ENCODE measurements at places on chromosomes 2 and 18.

GRCh38 chr2:179195141-179195540 is 69.5 kb downstream of the SESTD1 start:
- DNase-seq = no peak

GRCh38 chr2:129611471-129611870 is 368.0 kb upstream of the RAB6C start:
- no peak for DNase-seq

- no peak for DNase-seq
These were observed 1.3 kb downstream of the CCDC68 start for GRCh38 chr18:54957996-54958395.

GRCh38 chr2:196902828-196903227 is 23.7 kb downstream of the PGAP1 start:
- no peak for DNase-seq

- DNase-seq = no peak
These were observed 175.1 kb downstream of the ZFP36L2 start for GRCh38 chr2:43051338-43051737.

GRCh38 chr2:118813601-118814339 is 33.7 kb downstream of the EN1 start:
- DNase-seq = no peak

- DNase-seq = no peak
These were observed 103.4 kb downstream of the ALPK2 start for GRCh38 chr18:58525517-58525916.

- no peak for DNase-seq
These were observed 245.7 kb downstream of the IKZF2 start for GRCh38 chr2:212905640-212906201.

DNA sequence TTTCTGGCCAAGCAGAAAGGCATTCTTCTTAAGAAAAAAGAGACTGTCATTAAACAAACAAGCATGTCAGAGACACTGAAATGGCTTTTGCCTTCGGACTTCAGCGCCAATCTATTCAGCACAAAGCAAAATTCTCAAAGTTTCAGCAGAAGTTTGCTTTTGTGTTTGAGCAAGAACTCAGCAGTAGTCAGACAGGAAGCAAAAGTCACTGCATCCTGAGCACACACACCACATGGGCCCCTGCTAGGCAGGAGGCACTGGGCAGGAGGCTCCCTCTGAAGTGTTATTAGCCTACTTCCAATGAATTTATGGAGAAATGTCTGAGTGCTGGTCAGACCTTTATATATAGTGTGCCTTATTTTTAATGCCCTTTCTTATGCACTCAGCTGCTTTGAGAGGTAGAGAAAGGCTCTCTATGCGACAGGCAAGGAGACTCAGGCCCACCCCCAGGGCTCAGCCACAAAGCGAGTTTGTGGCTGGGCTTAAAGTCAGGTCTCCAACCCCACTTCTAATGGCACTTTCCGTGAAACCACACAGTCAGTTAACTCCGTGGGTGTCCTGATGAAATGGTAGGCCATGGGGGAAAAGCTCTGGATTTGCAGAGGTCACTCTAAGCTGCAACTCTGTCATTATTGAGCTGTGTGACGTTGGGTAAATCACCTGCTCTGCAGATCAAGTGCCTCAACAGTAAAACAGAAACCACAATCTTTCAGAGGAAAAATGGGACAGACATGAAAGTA is 161.0 kb upstream of the TMEM200C start:
- DNase-seq = no peak

GRCh38 chr2:229042349-229042748 is 228.7 kb downstream of the PID1 start:
- no peak for DNase-seq

DNA sequence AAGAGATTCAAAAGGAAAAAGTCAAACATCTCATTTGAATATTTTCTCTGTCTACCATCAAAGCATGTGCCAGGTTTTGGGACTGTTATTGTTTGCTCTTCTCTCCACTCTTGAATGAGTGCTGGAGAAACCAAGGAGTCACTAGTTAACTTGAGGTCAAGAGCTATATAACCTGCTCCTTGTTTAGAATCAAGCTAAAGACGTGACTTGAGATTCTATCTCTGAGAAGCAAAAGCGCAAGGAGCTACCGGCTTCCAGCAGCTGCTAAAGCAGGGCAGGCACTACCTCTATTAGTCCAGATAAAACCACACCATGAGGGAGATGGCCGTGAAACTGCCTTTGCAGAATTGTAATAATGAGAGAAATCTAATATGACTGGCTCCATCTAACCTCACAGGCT is 36.0 kb downstream of the UXS1 start:
- no peak for DNase-seq

- no peak for DNase-seq
These were observed 10.2 kb upstream of the INPP4A start for GRCh38 chr2:98434492-98434891.

DNA sequence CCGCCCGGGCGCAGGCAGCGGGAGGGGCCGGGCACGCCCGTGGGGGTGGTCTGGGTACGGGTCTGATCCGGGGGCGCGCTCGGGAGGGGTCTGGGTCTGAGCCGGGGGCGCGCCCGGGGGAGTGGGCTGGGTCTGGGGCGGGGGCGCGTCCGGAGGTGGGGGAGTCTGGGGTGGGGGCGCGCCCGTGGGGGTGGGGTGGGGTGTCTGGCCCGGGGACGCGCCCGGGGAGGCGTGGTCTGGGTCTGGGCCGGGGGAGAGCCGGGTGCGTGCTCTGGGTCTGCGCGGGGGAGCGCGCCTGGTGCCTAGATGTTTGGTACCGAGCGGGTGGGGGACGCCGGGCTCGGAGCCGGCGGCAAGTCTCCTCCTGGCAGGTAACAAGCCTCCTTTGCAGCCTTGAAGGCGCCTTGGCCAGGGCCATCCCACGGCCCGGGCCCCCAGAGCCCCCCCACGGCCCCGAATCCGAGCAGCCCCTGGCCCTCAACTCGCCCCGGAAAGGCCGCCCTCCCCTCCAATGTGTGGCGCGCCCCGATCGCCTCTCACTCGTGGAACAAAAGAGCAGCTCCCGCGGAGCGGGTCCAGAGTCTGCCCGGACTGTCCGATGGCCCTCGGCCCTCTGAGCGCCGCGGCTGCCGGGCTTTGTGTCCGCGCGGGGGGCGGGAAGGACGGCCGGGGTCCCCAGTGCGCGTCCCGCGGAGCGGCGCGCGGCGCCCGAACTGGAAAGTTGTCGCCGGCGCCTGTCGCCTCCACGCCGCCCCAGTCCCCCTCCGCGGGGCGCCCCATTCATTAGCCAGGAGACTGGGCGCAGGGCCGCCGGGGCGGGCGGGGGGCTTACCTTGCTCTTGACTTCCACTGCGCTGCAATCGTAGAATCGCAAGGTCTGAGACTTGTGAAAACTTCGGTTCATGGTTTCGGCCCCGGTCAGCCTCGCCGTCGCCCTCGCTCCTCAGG is 595 bp downstream of the PARD6G start:
- no peak for DNase-seq

- peak; percentile 65 for DNase-seq
These were observed 95.4 kb downstream of the LAMA1 start for GRCh38 chr18:7021994-7022840.

DNA sequence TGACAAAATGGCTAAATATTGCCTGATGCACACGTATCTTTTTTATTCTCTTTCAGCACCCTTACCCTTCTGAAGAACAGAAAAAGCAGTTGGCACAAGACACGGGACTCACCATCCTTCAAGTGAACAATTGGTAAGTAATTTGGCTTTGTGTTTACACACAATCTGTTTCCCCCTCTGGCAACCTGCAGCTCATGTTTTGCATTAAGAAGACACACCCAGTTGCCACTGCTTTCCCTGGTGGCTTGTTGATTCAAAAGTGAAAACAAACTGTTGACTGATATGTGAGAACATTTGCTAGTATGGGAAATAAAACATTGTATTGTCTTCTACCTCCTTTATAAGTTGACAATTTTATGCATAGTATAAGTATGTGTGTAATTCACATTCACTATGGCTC is 113.0 kb downstream of the MEIS1 start:
- peak; percentile 2 for DNase-seq

- DNase-seq = peak; percentile 87
These were observed 2.6 kb downstream of the MAP2 start for GRCh38 chr2:209426432-209426831.

DNA sequence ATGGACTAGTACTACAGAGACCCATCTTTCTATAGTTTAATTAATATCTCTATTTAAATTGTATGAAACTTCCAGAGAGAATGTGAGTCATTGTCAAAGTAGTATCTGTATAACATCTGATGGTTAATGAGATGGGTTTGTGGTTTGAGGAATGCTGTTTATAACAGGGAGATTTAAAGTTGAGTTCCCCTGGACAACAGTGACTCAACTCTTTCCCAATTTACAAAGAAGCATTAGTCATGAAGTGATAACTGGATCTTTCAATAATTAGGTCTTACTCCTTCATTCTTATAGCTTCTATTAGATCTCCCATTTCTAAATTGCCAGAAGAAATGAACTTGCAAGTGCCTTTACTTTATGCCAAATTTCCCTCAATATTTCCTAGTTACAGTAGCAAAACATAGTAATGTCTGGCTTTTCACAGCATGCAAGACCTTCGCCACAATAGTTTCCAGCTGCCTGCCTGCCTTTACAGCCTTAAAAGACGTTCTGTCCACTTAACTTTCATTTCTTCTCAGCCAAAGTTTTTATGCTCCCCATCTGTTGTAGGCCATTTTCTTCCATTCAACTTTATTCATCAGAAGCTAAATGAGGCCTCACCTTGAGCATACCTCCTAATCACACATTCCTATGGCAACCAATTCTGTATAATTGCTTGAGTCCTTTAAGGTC is 47.7 kb upstream of the WDR75 start:
- DNase-seq = no peak

GRCh38 chr2:151844211-151844896 is 16.1 kb upstream of the ARL5A start:
- DNase-seq = no peak

DNA sequence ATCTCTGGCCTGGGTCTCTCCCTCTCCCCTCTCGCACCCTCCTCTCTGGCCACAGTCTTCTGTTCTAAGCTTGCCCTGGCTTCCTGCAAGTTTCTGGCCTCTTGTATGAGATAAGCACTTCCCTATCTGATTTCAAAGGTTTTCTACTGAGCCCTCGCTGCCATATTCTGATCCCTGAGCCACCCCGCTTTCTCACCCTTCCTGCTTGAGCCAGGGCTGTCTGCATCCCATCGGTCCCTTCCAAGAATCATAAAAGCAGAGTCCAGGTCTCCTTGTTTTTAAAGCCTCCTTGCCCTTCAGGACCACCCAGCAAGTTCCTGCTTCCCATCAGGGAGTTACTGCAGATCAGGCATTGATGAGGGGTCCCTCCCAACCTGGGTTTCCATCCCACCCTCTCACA is 110.2 kb downstream of the PRKCE start:
- no peak for DNase-seq

DNA sequence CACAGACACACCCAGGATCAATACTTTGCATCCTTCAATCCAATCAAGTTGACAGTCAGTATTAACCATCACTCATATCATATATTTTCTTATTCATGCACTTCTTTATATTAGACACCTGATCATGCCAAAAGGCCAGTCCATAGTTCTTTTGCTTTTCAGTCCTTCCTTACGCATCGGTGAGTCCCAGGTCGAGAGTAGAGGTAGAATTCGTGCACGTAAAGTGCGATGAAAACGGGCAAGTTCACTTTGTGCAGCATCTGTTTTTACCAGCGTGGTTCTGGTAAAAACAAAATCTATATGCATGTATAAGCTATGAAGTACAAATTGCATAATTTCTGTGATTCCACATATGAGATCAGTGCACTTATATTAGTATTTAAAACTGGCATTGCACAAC is 1.2 kb upstream of the COPS8 start:
- no peak for DNase-seq

GRCh38 chr2:98824256-98825019 is 93.5 kb upstream of the MGAT4A start:
- DNase-seq = no peak

DNA sequence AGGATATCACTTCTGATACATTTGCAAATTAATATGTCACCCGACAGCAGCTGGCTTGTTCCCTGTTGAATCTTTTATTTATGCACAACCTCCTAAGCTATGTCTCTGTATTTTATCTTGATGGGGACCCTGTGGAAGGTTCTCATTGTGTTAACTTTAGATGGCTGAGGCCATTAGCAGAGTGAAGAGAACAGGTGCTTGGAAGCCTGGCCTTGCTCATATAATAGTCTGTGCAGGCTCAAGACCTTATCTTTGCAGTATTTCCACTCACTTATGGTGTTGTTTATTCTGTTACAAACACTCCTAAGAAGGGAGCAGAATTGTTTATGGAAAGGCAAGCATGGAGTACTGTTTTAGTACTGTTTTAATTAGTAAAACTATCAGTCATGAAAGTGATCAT is 107.6 kb downstream of the SETBP1 start:
- DNase-seq = no peak

DNA sequence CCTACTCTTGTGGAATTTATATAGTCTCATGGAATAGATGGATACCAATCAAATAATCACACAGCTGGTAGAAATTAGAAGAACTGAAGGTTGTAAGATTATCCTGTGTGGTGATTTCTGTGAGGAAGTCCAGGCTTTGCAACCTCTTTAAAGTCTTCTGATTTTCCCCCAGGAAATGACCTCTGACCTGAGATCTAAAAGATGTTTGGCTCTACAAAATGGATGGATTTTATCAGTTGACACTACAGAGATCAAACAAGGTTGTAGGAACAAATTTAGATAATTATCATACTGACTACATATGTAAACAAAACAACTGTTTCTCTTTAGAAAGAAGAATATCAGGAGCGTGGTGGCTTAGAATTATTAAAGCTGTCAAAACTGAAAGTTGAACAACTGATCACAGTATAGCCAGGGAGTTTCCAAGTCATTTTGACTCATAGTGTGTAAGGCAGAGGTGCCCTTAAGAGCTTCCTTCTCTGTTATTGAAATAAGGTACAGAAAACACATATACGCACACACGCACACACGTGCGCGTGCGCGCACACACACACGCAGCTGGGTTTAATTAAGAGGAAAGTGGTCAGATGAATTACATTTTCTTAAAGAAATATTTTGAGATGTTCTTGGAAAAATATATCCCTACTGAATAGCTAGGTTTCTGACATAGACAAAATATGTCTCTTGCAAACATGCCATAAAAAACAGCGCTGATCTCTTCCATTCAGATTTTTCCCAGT is 35.5 kb upstream of the PELI1 start:
- no peak for DNase-seq

All from NCI-H524 (cell line).